Epithelial cell of alveolus of lung (primary cell): ENCODE measurements at places on chromosomes 1 and 21. TPM values are rescaled to one million over a fixed set of nuclear protein-coding genes. Genes with fewer than 3 reads are reported as not detected.

Gene TAL1
- total RNA-seq = under 0.01 TPM in 1 of 2 replicates, not detected in the other

Gene ECM1
- total RNA-seq = 35.9 and 77.4 TPM in 2 replicates

Gene SPRR1B
- total RNA-seq = not detected in 2 replicates

Gene DUSP23
- total RNA-seq = 27.5 and 29.5 TPM in 2 replicates

Gene LRRC8B
- total RNA-seq = 2.0 and 5.8 TPM in 2 replicates

Gene TRIM67
- not detected in 2 replicates for total RNA-seq

Gene F11R
- 7.0 and 19.7 TPM in 2 replicates for total RNA-seq

Gene MARK1
- total RNA-seq = 1.8 and 23.8 TPM in 2 replicates

Gene GLMN
- 8.3 and 9.0 TPM in 2 replicates for total RNA-seq

Gene FAM43B
- total RNA-seq = 0.32 and 0.39 TPM in 2 replicates

Gene SRGAP2
- total RNA-seq = 38.1 and 41.4 TPM in 2 replicates

Gene PFDN2
- total RNA-seq = 32.3 and 71.8 TPM in 2 replicates

Gene CDC14A
- total RNA-seq = 1.9 and 3.4 TPM in 2 replicates

Gene DLGAP3
- total RNA-seq = under 0.01 and 0.08 TPM in 2 replicates

Gene NR1I3
- not detected in 2 replicates for total RNA-seq

Gene PRAMEF14
- not detected in 2 replicates for total RNA-seq

Gene ZC3H12A
- 15.0 and 43.6 TPM in 2 replicates for total RNA-seq

Gene SPRR2A
- not detected in 2 replicates for total RNA-seq

Gene ACTL8
- total RNA-seq = 0.08 TPM in 1 of 2 replicates, not detected in the other

Gene FCRL5
- not detected in 2 replicates for total RNA-seq

Gene FCER1A
- total RNA-seq = not detected in 2 replicates

Gene PLA2G2A
- not detected in 2 replicates for total RNA-seq

Gene WNT3A
- not detected in 2 replicates for total RNA-seq

Gene GPR3
- 2.2 and 2.8 TPM in 2 replicates for total RNA-seq

Gene LCE1B
- total RNA-seq = not detected in 2 replicates

Gene RRP15
- 1.9 and 5.7 TPM in 2 replicates for total RNA-seq

Gene C1orf185
- not detected in 2 replicates for total RNA-seq

Gene GBP4
- 1.0 TPM in 1 of 2 replicates, not detected in the other for total RNA-seq

Gene USP1
- total RNA-seq = 20.4 and 27.4 TPM in 2 replicates

Gene ELAPOR1
- 0.13 and 0.48 TPM in 2 replicates for total RNA-seq

Gene HCRTR1
- 0.13 TPM in 1 of 2 replicates, not detected in the other for total RNA-seq

Gene HSD3B1
- 0.39 TPM in 1 of 2 replicates, not detected in the other for total RNA-seq

Gene OPRD1
- total RNA-seq = 0.16 TPM in 1 of 2 replicates, not detected in the other

Gene STIL
- 5.7 and 15.1 TPM in 2 replicates for total RNA-seq

Gene KRTAP19-1
- not detected in 2 replicates for total RNA-seq

Gene AMY1A
- total RNA-seq = not detected in 2 replicates

Gene NES
- 34.3 and 110 TPM in 2 replicates for total RNA-seq

Gene NTMT2
- not detected in 2 replicates for total RNA-seq

Gene INSRR
- total RNA-seq = not detected in 2 replicates

Gene RHCE
- 0.56 and 1.3 TPM in 2 replicates for total RNA-seq

Gene SLC45A1
- 4.3 and 7.2 TPM in 2 replicates for total RNA-seq

Gene RAP1A
- 34.1 and 41.7 TPM in 2 replicates for total RNA-seq

Gene MATN1
- total RNA-seq = under 0.01 TPM in 1 of 2 replicates, not detected in the other

Gene KCNJ6
- under 0.01 and 0.13 TPM in 2 replicates for total RNA-seq

Gene CAMK1G
- total RNA-seq = 3.0 and 10.1 TPM in 2 replicates

Gene A3GALT2
- 1.0 TPM in 1 of 2 replicates, not detected in the other for total RNA-seq

Gene ACP6
- 9.1 and 10.0 TPM in 2 replicates for total RNA-seq

Gene RBM11
- total RNA-seq = 0.52 TPM in 1 of 2 replicates, not detected in the other

Gene NDUFS2
- total RNA-seq = 109 and 222 TPM in 2 replicates

Gene TRIM17
- 0.39 and 1.6 TPM in 2 replicates for total RNA-seq

Gene OR11L1
- total RNA-seq = not detected in 2 replicates

Gene IL20
- total RNA-seq = not detected in 2 replicates

Gene TMEM51
- total RNA-seq = 14.1 and 21.6 TPM in 2 replicates

Gene WARS2
- 10.1 and 10.3 TPM in 2 replicates for total RNA-seq

Gene KCNC4
- 0.88 and 1.0 TPM in 2 replicates for total RNA-seq
